ENCODE measurements at places on chromosomes 6 and 20.
A peak's percentile ranks its signal among the peaks of the same experiment; 100 is the strongest.

DNA sequence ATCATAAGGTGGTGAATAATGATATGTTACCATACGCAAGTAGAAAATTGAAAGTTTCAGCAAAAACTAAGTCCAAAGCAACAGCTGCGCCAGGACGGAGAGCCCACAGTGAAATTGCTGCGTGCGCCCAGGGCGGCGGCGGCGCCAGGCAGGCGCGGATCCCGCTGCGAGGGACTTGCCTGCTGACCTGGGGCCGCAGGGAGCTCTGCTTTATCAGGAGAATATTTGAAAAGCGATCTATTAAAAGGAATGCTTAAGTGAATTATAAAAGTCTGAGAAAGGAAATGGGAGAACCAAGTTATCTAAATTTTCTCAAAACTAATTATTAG lies 85.4 kb downstream of the THBS2 start:
- DNase-seq, result no peak

DNA sequence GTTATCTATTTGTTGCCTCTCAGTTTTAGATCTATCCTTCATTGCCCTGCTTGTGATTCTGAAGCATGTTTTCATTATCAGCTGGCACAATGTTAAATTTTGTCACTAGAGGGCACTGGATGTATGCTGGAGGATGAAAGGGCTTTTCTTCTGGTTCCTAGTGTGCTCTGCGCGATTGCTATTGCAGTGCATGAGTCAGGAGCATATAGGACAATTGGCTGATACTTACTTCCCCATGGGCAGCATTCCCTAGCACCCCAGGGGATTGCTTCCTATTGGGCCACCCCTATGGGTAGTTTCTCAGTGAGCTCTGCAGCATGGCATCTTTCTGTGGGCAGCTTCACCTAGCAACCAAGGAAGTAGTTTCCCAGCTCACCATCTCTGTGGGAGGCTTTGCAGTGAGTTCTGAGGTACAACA lies 280.3 kb upstream of the SYNCRIP start:
- peak; percentile 74 for DNase-seq

- no peak for DNase-seq
Measured at GRCh38 chr6:40358473-40359460, 228.4 kb downstream of the LRFN2 start.

DNA sequence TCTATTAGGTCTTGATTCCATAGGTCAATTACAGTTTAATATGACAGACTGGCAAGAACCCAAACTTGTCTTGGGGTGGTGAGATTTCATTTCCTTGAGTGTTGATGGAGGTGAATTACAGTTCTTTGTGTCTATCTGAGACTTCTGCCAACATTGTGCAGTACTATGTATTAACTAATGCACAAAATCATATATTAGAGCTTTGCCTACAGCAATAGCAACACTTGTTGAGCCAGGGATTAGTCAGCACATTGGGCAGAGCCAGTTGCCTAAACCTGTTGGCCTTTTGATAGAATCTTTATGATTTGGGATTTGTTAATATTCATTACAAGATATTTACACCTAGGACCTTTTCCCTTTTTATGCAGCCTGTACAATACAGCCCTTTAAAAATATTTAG lies 135.3 kb upstream of the CENPW start:
- no peak for DNase-seq

GRCh38 chr6:115551527-115551926 lies 509.2 kb downstream of the FRK start:
- DNase-seq, result no peak

DNA sequence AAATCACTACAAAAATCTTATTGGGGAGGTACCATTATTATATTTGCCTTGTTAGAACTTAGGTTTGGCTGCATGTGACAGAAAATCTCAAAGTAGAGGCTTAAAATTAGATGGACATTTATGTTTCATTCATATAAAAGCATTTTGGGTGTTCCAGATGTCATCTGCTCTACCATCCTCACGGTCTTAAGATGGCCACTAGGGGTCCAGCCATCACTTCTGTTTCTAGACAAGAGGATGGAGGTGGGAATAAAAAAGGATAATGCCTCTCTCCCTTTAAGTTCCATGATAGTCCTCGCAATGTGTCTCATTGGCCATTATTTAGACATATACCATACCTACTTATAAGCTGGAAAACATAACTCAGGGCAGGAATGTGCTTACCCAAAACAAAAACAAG lies 929.5 kb downstream of the KIF16B start:
- no peak for DNase-seq

DNA sequence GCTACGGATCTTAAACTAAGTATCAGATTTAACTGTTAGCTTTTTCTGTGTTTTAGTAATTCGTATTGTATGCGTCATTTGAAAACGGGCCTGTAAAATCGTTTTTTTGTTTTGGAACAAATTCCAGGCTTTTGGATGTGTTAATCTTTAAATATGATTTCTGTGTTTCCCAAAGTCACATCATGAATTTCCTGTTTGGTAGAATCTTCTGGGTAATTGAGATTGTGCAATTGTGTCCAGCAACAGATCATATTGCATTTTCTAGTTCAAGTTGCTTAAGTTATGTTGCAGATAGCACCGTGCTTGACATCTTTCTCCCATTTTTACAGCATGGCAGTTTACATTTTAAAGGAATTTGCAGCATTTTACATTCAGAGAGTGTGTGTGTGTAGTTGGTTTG lies 1.9 kb downstream of the MAPK14 start:
- peak; percentile 91 for DNase-seq
